NCI-H1930 (cell line): ENCODE measurements at places on chromosomes 2 and 18.

DNA sequence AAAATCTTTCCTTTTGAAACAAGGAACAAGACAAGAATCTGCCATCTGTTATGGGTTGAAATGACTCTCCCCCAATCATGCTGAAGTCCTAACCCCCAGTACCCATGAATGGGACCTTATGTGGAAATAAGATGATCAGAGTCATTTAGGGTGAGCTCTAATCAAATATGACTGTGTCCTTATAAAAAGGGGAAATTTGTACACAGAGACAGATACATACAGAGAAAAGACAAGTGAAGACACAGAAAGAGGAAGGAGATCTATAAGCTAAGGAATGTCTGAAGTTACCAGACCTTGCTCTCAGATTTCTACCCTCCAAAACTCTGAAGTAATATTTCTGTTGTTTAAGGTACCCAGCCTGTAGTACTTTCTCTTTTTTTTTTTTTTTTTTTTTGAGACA lies 15.7 kb downstream of the TGFBRAP1 start:
- DNase-seq = no peak

DNA sequence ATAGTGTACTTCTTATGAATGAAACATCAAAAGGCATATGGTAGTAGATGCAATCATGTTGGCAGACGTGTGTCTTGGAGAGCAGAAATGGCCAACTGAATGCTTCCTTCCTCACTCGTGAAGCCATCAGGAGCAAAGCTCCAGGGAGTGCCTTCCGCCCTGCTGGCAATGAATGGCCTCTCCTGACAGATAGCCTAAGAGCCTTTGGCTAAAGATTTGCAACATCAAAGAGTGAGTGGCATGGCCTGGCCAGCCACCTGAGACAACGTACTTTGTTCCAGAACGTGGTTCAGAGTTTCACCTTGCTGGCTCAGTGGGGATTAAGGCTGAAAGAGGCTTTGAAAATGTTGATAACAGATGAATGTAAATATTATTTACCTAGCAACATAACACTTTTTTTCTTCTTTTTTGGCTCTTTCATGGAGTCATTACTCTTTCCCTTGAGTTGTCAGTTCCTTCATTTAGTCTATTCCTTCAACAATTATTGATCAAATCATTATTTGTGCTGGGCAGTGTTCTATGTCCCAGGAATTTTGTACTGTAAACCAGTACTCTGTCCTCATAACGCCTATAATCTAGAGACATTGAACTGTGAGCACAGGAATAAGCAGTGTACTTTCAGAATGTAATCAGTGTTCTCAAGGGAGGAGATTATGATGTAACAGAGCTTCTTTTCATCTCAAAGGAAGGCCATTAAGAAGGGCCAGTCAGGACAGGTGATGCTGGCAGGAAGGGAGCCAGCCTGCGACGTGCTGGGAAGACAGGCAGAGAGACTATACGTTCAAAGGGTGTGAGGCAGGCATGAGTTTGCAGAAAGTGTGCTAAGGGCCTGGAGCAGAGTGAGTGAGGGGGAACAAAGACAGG lies 59.4 kb upstream of the SH3RF3 start:
- no peak for DNase-seq

DNA sequence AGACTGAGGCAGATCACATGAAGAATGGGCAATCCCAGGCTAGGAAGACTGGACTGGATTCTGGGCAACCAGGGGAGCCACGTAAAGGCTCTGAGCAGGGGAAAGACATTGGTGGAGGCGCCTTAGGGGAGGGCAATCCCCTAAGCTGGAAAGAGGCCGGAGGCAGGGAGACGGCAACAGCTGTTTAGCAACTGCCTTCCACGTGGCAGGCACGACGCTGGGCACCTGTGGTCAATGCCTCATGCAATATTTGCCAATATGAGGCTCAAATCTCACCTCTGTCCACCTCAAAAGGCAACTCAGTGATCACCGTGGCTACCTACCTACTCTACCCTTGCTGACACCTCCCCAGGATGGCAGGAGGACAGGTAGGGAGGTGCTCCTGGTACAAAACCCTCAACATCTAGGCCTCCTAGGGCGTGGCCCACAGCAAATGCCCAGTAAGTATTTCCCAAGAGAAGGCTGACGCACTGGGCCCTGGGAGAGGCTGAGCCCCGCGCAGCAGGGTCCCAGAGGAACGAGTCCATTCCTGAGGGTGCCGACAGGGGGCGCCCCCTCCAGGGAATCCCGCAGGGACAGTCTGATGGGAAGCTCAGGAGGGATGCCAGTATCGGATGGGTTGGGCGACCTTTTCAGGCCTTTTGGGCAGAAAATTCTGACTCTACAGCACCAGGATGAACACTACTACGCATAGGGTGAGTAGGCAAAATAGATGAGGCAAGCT lies 8.9 kb downstream of the BOLA3 start:
- no peak for DNase-seq

- DNase-seq = no peak
These were observed 119.6 kb upstream of the ARL5A start for GRCh38 chr2:151947813-151948165.
